Ascending aorta (tissue), 2 donors: ENCODE measurements at places on chromosomes 3 and 15. TPM values are rescaled to one million over a fixed set of nuclear protein-coding genes. Genes with fewer than 3 reads are reported as not detected.
A peak's percentile ranks its signal among the peaks of the same experiment; 100 is the strongest.

VPS8 gene
- 24.9 TPM for total RNA-seq

- H3K27ac ChIP-seq = no peak overlapping the region
- H3K36me3 ChIP-seq = no peaks in the 10 kb centered on the region
- peaks cover 6% of the 10 kb centered on the region for H3K4me1 ChIP-seq
- no peak for DNase-seq
- H3K27me3 ChIP-seq = no peaks in the 10 kb centered on the region
Observed at GRCh38 chr3:112781599-112781998, 65.1 kb downstream of the CD200R1L start.

GRCh38 chr3:47888986-47889757 is 86.2 kb downstream of the DHX30 start:
- DNase-seq = no peak
- H3K4me1 ChIP-seq = peaks cover 4% of the 10 kb centered on the region
- no peak overlapping the region for H3K27ac ChIP-seq

DNA sequence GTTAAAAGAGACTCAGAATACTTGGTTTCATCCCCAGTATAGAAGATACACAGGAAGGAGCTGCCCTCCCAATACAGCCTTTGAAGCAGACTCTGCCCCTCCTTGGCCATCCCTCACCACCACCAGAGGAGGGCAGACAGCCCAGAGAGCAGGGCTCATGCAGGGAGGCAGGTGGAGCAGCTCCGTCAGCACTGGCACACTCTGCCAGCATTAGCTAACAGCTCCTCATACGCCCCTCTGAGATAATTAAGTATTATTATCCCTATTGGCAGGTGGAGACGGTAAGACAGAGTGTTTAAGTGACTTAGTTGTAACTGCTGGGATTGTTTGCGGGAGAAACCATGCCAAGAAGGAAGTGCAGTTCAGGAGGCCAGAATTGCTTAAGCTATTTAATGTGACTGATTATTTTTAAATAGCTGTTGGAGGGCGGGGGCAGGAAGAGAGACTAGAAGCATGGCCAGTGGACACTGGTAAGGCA is 434.0 kb downstream of the EPHB1 start:
- H3K27ac ChIP-seq = no peak overlapping the region
- H3K27me3 ChIP-seq = no peaks in the 10 kb centered on the region
- no peak overlapping the region for H3K4me3 ChIP-seq
- no peak for DNase-seq

B3GALNT1 gene
- total RNA-seq = 55.6 TPM

GRCh38 chr15:31384568-31384967 is 57.9 kb downstream of the KLF13 start:
- H3K27ac ChIP-seq = no peak overlapping the region
- no peak overlapping the region for H3K4me3 ChIP-seq
- peaks cover 13% of the 10 kb centered on the region for H3K36me3 ChIP-seq
- H3K4me1 ChIP-seq = peaks cover 2% of the 10 kb centered on the region
- DNase-seq = no peak

DNA sequence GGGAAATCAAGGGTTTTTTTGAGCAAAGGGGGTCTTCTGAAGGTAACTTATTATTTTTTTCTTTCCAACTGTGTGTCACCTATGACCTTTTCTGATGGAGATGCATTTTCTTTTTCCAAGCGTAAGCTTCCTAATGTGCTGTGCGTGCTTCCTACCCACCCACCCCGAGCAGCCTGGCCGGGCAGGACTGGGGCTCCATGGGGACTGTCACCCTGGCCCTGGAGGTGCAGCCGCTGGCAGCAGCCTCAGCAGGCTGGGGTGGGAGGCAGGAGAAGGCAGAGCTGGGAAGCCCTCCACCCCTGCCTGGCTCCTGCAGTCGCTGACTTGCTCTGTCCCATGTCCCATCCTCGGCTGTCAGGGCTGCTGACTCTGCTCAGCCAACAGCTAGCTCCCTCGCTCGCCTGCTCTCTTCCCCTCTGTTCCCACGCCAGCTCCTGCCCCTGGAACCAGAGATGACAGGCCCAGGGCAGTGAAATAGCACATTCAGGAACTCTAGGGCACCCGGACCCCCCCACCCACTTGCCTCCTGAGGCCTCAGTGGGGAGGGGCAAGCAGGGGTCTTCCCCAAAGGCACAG is 21.4 kb downstream of the IDH2 start:
- H3K27me3 ChIP-seq = no peaks in the 10 kb centered on the region
- peaks cover 37% of the 10 kb centered on the region for H3K36me3 ChIP-seq
- no peak overlapping the region for H3K27ac ChIP-seq
- DNase-seq = no peak

- DNase-seq = no peak
- H3K27me3 ChIP-seq = no peaks in the 10 kb centered on the region
- H3K4me1 ChIP-seq = no peaks in the 10 kb centered on the region
Observed at GRCh38 chr3:34919025-34919424, 720.3 kb upstream of the ARPP21 start.

- no peak overlapping the region for H3K27ac ChIP-seq
- no peaks in the 10 kb centered on the region for H3K27me3 ChIP-seq
- H3K36me3 ChIP-seq = no peaks in the 10 kb centered on the region
- H3K4me1 ChIP-seq = no peaks in the 10 kb centered on the region
Observed at GRCh38 chr15:95864467-95864886, 466.0 kb upstream of the NR2F2 start.

PAQR5 gene
- 1.1 TPM for total RNA-seq

DNA sequence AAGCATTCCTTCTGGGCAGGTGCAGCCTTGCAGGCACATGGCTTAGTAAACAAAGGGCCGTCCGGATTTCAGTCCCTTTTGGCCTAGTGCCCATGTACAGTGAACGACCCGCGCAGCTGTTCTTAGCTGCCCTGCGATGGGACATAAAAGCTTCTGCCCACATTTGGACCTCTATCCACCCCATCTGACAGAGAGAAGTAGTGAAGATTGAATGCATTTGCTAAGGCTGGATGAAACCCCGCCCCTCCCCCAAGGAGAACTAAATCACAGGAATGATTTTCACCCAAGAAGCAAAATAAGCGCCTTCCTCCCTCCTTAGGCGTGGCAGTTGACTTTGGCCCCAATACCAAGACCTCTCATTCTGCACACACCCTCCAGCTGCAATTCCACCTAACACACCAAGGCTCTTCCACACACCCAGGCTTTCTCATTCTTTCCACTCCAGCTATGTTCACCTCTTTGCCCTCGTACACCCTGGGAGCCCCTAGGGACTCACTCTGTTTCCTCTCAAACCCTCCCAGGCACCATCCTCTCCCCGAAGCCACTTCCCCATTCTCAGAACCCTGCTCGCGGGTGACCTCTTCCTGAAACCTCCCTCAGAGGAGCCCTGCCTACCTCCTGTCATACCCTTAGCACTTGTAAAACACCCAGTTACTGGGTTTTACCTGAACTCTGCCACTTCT is 14.1 kb upstream of the HRH1 start:
- no peaks in the 10 kb centered on the region for H3K27me3 ChIP-seq
- no peak overlapping the region for H3K4me3 ChIP-seq

- H3K36me3 ChIP-seq = peaks cover 6% of the 10 kb centered on the region
- DNase-seq = no peak
- H3K4me1 ChIP-seq = peaks cover 18% of the 10 kb centered on the region
- no peaks in the 10 kb centered on the region for H3K27me3 ChIP-seq
- no peak overlapping the region for H3K4me3 ChIP-seq
- peak overlapping the region; percentile 39 for H3K27ac ChIP-seq
Observed at GRCh38 chr3:62187022-62187431, 186.3 kb downstream of the FEZF2 start.

DNA sequence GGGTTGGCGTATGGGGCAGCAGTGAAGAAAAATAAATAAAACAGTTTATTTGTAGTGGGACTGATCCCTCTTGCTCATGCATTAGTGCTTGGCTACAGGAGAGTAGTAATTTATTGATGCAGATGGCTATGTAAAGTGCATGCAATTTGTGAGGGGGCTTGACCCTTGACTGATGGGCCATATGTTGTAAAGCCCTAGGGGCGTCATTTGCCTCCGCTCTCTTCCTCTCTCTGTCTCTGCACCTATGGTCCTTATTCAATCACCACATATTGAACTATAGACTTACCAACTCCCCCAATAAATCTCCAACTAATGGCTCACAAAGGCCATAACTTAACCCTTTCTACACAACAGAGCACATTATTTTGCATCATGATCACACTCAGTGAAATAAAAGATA is 227.7 kb downstream of the ROBO2 start:
- H3K36me3 ChIP-seq = no peaks in the 10 kb centered on the region
- no peak overlapping the region for H3K4me3 ChIP-seq
- H3K4me1 ChIP-seq = no peaks in the 10 kb centered on the region
- DNase-seq = no peak

- H3K4me1 ChIP-seq = no peaks in the 10 kb centered on the region
- no peaks in the 10 kb centered on the region for H3K27me3 ChIP-seq
- no peak overlapping the region for H3K27ac ChIP-seq
- no peaks in the 10 kb centered on the region for H3K36me3 ChIP-seq
Observed at GRCh38 chr3:143677430-143677829, 170.8 kb downstream of the SLC9A9 start.

DNA sequence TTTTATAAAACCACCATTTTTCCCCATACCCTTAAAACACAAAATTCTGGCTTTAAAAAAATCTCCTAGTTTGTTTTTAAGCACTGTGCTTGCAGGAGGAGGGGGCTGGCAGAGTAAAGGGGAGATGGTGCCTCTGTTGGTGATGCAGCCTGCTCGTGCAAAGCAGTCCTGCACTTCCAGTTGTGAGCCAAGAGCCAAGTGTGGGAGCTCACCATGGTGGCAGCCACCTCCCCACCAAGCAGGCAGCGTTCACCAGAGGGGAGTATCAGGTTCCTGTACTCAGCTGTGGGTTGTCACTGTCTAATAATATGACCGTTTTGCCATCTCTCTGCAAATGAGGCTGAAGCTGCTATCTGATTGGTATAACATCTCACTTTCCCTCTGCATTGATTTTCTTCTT is 164.8 kb downstream of the SYNPR start:
- no peaks in the 10 kb centered on the region for H3K36me3 ChIP-seq
- H3K4me3 ChIP-seq = no peak overlapping the region
- H3K27me3 ChIP-seq = no peaks in the 10 kb centered on the region
- no peak for DNase-seq
- H3K27ac ChIP-seq = no peak overlapping the region
- no peaks in the 10 kb centered on the region for H3K4me1 ChIP-seq
